ENCODE measurements at places on chromosomes 3 and 15. TPM values are rescaled to one million over a fixed set of nuclear protein-coding genes. Genes with fewer than 3 reads are reported as not detected.

- no peak overlapping the region for H3K4me3 ChIP-seq
- no peak overlapping the region for H3K27ac ChIP-seq
- H3K36me3 ChIP-seq = peaks cover 4% of the 10 kb centered on the region
- no peaks in the 10 kb centered on the region for H3K27me3 ChIP-seq
- no peaks in the 10 kb centered on the region for H3K4me1 ChIP-seq
- no peak for DNase-seq
Observed at GRCh38 chr3:196063456-196063855, 18.4 kb downstream of the TFRC start.

- no peaks in the 10 kb centered on the region for H3K36me3 ChIP-seq
- H3K4me1 ChIP-seq = no peaks in the 10 kb centered on the region
- H3K4me3 ChIP-seq = no peak overlapping the region
- peak; percentile 18 for DNase-seq
- no peaks in the 10 kb centered on the region for H3K27me3 ChIP-seq
Observed at GRCh38 chr3:117355566-117355965, 646.0 kb downstream of the TUSC7 start.

- H3K4me3 ChIP-seq = no peak overlapping the region
- no peaks in the 10 kb centered on the region for H3K4me1 ChIP-seq
- no peaks in the 10 kb centered on the region for H3K36me3 ChIP-seq
- no peak for DNase-seq
- H3K27ac ChIP-seq = no peak overlapping the region
- no peaks in the 10 kb centered on the region for H3K27me3 ChIP-seq
Observed at GRCh38 chr3:160205606-160206005, 19.6 kb upstream of the C3orf80 start.

- H3K4me1 ChIP-seq = no peaks in the 10 kb centered on the region
- no peak for DNase-seq
- no peaks in the 10 kb centered on the region for H3K27me3 ChIP-seq
- no peak overlapping the region for H3K4me3 ChIP-seq
- H3K27ac ChIP-seq = no peak overlapping the region
- no peaks in the 10 kb centered on the region for H3K36me3 ChIP-seq
Observed at GRCh38 chr3:135731546-135731945, 234.0 kb upstream of the PPP2R3A start.

- H3K27me3 ChIP-seq = no peaks in the 10 kb centered on the region
- H3K4me3 ChIP-seq = no peak overlapping the region
- H3K36me3 ChIP-seq = no peaks in the 10 kb centered on the region
- no peaks in the 10 kb centered on the region for H3K4me1 ChIP-seq
- no peak overlapping the region for H3K27ac ChIP-seq
- DNase-seq = no peak
Observed at GRCh38 chr15:33068511-33068990, 126.0 kb downstream of the FMN1 start.

- no peaks in the 10 kb centered on the region for H3K36me3 ChIP-seq
- DNase-seq = no peak
- no peak overlapping the region for H3K27ac ChIP-seq
- no peak overlapping the region for H3K4me3 ChIP-seq
- no peaks in the 10 kb centered on the region for H3K4me1 ChIP-seq
Observed at GRCh38 chr3:71916747-71917369, 131.9 kb upstream of the PROK2 start.

DNA sequence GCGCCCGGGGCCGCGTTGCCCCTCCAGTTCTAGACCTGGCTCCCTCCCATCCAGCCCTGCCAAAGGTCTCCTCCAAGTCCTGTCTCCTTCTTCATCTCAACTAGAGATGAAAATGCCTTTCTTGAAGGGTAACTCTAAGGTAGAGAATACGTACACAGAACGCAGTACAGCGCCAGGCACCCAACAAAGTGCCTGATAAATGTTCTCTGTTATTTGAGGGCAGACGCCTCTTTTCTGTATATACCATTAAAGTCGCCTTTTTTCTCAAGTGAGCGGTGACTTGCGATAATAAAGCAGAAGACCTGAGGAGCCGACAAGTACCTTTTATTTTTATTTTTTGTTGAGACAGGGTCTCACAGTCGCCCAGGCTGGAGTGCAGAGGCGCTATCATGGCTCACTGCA is 809 bp downstream of the CRTAP start:
- H3K36me3 ChIP-seq = no peaks in the 10 kb centered on the region
- no peak overlapping the region for H3K27ac ChIP-seq
- DNase-seq = no peak
- no peaks in the 10 kb centered on the region for H3K27me3 ChIP-seq

GRCh38 chr3:133106169-133106568 is 68.0 kb downstream of the TMEM108 start:
- H3K4me3 ChIP-seq = no peak overlapping the region
- no peak for DNase-seq
- no peaks in the 10 kb centered on the region for H3K4me1 ChIP-seq

DNA sequence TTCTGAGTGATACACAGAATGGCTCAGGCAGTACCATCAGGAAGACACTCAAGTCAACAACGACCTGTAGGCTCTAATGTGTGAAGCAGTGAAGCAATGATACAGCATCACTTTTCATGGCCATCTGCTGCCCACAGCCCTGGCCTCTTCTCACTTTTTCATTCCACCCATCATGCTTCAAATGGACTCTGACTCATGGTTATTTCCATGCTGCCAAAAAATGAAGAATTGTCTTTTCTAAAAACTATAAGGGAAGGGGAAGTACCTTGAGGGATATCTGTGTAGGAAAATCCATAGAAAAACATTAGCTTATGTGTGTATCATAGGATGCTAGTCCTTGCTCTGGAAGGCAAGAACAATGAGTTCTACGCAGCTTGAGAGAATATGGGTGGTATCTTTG is 11.5 kb downstream of the HGD start:
- 0 out of 2 replicates have a peak, but pooled peaks cover 1% of the 10 kb centered on the region for H3K36me3 ChIP-seq
- H3K4me1 ChIP-seq = no peaks in the 10 kb centered on the region
- no peak for DNase-seq
- no peak overlapping the region for H3K4me3 ChIP-seq

DNA sequence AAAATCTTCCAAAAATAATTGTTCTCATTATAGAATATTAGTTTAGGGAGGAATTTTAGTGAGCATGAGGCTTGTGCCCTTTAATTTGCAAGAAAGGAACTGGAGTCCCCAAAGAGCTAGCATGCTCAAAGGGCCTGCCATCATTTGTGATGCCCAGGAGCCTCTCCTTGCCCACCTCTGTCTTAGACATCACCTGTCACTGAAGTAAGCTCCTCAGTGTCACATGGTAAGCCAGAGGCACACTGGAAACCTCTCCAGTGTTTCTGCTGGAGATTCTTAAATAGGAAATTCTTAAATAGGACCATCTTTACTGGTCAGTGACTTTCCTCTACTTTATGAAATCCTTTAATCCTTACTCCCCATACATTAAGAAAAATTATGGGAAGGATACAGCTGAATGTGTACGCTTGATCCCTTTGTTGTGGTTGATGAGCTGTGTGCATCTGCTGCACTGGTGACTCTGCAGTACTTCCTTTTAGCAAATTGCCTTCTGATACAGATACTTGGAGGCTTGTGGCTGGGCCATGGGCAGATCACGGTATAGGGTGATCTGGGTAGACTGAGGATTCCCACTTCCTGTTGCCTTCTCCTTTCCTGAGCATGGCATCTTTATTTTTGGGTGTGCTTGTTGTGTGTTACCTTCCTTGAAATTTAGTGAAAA is 197.4 kb downstream of the KLHL25 start:
- no peak overlapping the region for H3K27ac ChIP-seq
- DNase-seq = no peak
- H3K36me3 ChIP-seq = no peaks in the 10 kb centered on the region
- no peaks in the 10 kb centered on the region for H3K27me3 ChIP-seq

GRCh38 chr3:194212845-194213331 is 76.9 kb downstream of the HES1 start:
- H3K27ac ChIP-seq = no peak overlapping the region
- no peaks in the 10 kb centered on the region for H3K27me3 ChIP-seq
- DNase-seq = peak; percentile 50
- H3K4me1 ChIP-seq = peaks cover 22% of the 10 kb centered on the region

DNA sequence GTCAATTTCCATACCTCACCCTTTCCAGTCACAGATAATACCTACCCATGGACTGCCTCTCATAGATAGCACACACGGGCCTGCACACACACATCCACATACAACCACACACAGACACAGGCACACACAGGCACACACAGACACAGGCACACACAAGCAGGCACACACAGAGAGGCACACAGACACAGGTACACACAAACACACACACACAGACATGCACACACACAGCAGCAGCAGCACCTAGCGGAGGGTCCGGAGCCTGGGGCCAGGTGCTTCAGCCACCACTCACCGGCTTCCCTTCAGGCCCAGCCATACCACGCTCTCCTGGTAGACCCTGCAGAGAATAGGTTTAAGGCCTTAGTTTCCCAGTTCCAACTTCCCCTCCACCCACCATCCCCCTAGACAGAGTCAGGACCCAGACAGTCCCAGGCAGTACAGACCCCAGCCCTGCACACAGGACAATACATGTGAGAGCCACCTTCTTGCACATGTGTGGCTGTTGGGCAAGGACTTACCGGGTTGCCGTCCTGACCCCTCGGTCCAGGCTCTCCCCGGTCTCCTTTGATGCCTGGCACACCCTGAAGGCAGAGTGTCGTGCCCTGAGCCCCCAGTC is 10.5 kb upstream of the UCN2 start:
- H3K36me3 ChIP-seq = no peaks in the 10 kb centered on the region
- no peak overlapping the region for H3K27ac ChIP-seq
- H3K4me1 ChIP-seq = no peaks in the 10 kb centered on the region
- DNase-seq = no peak

DNA sequence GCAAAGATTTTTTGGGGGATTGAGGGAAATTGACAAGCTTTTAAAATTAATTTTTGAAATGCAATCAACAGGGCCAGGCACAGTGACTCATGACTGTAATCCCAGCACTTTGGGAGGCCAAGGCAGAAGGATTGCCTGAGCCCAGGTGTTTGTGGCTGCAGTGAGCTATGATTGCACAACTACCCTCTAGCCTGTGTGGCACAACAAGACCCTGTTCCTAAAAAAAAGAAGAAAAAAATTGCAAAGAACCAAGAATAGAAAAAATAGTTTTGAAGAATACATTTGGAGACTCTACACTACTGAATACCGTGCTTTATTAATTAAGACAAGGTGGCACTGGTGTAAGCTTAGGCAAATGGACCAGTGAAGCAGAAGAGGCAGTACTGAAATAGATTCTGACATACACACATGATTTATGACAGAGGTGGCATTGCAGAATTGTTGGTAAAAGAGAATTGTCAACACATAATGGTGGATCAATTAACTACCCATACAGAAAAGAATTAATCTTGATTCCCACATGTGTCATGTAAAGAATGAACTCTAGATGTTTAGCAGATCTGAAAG is 443.3 kb upstream of the ATP11B start:
- no peaks in the 10 kb centered on the region for H3K36me3 ChIP-seq
- no peak for DNase-seq
- no peak overlapping the region for H3K4me3 ChIP-seq
- H3K27me3 ChIP-seq = no peaks in the 10 kb centered on the region

GRCh38 chr15:54839379-54839778 is 357.4 kb downstream of the RSL24D1 start:
- no peaks in the 10 kb centered on the region for H3K4me1 ChIP-seq
- H3K27me3 ChIP-seq = no peaks in the 10 kb centered on the region
- H3K4me3 ChIP-seq = no peak overlapping the region
- no peaks in the 10 kb centered on the region for H3K36me3 ChIP-seq

DNA sequence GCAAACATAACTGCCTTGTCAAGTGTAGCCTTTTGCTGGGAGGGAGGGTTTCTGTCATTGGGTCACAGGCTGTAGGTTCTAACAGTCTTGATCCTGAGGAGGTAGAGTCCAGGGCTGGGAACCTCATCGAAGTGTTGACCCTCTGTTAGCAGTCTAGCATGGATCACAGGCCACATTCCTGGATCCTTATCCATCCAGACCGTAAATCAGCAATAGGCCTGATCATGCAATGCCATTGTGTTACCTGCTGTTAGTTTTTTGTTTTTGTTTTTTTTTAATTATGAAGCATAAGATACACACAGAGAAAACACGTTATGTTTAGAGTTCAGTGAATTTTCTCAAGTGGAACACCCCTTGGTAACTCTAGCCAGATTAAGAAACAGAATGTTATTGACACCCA is 282.0 kb upstream of the TPM1 start:
- H3K36me3 ChIP-seq = no peaks in the 10 kb centered on the region
- DNase-seq = no peak
- H3K27me3 ChIP-seq = no peaks in the 10 kb centered on the region
- no peak overlapping the region for H3K4me3 ChIP-seq

GRCh38 chr15:42131826-42132806 is 24.3 kb downstream of the PLA2G4F start:
- no peak for DNase-seq
- no peaks in the 10 kb centered on the region for H3K4me1 ChIP-seq

- no peaks in the 10 kb centered on the region for H3K36me3 ChIP-seq
- no peak for DNase-seq
- peak overlapping the region; percentile 89 for H3K4me3 ChIP-seq
- H3K27me3 ChIP-seq = no peaks in the 10 kb centered on the region
- H3K27ac ChIP-seq = peak overlapping the region; percentile 99
- peaks cover 46% of the 10 kb centered on the region for H3K4me1 ChIP-seq
Observed at GRCh38 chr3:185935465-185936272, 2.1 kb downstream of the TRA2B start.

DNA sequence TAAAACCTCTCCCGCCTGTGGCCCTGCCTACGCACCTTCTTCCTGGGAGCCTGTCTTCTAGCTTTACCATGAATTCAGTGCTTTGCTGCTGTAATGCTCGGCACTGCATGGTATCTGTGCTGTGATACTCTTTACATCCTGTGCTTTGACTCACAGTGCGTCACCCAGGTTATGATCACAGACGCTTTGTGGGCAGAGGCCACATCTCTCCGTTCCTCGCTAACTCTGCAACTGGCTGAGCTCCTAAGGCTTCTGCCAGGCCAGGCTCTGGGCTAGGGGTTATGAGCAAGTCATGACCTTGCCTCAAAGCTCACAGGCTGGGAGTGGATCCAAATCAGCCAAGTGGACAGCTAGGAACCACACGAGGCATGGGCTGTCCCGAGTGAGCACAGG is 23.2 kb downstream of the SPTBN5 start:
- no peak for DNase-seq
- no peak overlapping the region for H3K4me3 ChIP-seq
- H3K4me1 ChIP-seq = peaks cover 18% of the 10 kb centered on the region
- H3K27me3 ChIP-seq = no peaks in the 10 kb centered on the region

GRCh38 chr3:37308247-37308646 is 133.9 kb upstream of the LRRFIP2 start:
- DNase-seq = no peak
- H3K27me3 ChIP-seq = no peaks in the 10 kb centered on the region
- no peak overlapping the region for H3K27ac ChIP-seq
- H3K4me3 ChIP-seq = no peak overlapping the region
- H3K36me3 ChIP-seq = no peaks in the 10 kb centered on the region

- peaks cover 1% of the 10 kb centered on the region for H3K4me1 ChIP-seq
- H3K27me3 ChIP-seq = no peaks in the 10 kb centered on the region
- no peaks in the 10 kb centered on the region for H3K36me3 ChIP-seq
- no peak overlapping the region for H3K4me3 ChIP-seq
Observed at GRCh38 chr3:149615731-149616221, 42.0 kb downstream of the WWTR1 start.

The XCR1 gene
- not detected for total RNA-seq

The IFT80 gene
- 24.9 TPM for total RNA-seq

The COX17 gene
- 43.6 TPM for total RNA-seq

The IQCF5 gene
- not detected for total RNA-seq

The GOLGA8T gene
- total RNA-seq = not detected

The RAB6B gene
- 3.2 TPM for total RNA-seq

The NOX5 gene
- total RNA-seq = not detected

The ADIPOQ gene
- not detected for total RNA-seq

Measured in Caco-2 (cell line).